Skeletal muscle cell (primary cell): ENCODE measurements at places on chromosomes 5 and 9.

GRCh38 chr9:127898433-127899127 is 823 bp downstream of the ST6GALNAC6 start:
- peak; percentile 77 for DNase-seq

DNA sequence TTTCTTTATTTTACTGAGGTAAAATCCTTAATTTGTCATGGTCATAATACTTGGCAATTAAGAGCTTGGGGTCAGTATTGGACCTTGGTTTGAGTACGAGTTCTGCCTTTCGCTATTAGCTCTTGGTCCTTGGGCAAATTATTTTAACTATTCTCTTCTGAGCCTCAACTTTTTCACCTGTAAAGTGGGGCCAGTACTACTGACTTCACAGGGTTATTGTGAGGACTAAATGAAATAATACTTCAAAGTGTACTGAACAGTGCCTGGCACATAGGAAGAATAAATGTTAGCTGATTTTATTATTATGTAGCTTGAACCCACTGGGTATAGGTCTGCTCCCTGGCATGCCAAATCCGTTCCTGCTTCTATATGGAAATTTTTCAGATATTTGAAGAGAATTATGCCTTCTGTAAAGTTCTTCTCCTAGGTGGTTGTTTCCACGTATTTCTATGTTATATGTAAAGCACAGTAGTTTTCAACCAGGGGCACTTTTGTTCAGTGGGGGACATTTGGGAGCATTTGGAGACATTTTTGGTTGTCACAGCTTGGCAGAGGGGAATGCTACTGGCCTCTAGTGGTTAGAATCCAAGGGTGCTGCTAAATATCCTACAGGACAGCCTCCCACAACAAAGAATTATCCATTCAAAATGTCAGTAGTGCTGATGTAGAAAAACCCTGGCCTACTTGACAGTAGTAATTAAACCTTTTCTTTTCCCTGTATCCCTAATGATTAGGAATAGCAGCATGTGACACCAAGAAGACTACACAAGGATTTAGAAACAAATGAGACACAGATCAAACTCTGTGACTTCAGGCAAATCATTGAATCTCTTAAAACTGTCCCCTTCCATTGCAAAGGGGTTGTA is 4.5 kb downstream of the RCL1 start:
- DNase-seq = no peak

DNA sequence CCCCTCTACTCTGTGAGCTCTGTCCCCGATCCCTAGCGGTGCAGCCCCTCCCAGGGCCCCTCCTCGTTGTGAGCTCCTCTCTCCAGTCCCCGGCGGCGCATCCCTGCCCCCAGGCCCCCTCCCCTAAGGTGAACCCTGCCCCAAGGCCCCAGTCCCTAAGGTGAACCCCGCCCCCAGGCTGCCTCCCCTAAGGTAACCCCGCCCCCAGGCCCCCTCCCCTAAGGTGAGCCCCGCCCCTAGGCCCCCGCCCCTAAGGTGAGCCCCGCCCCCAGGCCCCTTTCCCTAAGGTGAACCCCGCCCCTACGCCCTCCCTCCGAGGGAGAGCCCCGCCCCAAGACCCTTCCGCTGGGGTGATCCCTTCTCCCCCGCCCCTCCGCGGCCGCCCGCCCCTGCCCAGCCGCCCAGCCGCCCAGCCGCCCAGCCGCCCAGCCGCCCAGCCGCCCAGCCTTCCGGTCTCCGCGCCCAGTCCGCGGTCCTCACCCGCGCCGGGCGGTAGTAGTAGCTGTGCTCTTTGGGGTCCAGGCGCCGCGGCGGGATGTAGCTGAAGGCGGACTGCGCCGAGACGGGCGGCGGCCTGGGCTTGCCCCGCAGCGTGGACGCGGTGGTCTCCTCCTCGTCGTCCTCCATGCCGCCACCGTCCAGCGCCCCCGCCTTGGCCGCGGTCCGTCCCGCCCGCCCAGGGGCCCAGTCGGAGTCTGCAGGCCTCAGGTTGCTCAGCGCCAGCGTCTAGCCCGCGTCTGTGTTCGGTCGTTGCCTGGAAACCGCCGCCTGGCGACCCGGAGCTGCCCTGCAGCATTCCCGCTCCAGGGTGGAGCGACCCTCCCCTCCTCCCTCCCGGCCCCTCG is at the start of gene CFAP90:
Gene CFAP90, minus strand, starts transcription at position 739 of the 845 bp plus-strand sequence. Its CDS starts 112 bp downstream, at position 627.
- DNase-seq = no peak

DNA sequence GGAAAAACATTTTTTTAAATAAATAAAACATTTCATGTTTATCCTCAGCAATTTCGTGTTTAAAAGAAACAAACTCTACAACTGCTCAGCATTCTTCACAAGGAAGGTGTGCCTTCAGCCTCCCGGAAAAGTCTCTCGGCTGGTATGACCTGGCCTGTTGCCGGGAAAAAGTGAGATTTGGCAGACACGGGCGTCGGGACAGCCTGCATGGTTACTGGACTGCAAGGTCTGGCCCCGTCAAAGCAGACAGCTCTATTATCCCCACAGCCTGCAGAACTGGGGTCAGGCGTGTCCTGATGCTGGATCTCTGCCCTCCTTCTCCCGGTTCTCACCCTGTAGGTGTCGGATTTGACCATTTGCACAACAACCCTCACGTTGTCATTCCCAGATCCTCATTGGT is 120.3 kb upstream of the SPATA31C2 start:
- no peak for DNase-seq

DNA sequence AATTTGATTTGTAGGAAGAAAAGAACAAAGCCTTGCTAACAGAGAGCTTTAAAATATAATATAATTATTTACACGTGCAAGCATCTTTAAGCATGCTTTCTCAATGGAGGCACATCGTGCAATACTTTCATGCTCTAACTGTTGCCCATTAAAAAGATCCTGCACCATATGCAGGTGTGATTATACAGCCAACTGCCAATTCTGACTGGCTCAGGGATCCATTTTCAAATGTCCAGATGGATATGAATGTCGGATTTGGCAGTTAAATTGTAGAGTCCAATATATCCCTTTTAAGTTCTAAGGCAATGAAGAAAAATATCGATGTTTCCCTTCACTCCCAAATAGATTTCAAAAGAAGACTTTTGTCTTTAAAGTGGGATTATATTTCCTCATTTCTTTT is 416.4 kb upstream of the CD180 start:
- DNase-seq = no peak

- no peak for DNase-seq
Measured at GRCh38 chr5:152185547-152186245, 219.4 kb downstream of the NMUR2 start.

GRCh38 chr5:14464671-14465070 is 116.9 kb upstream of the OTULINL start:
- no peak for DNase-seq

GRCh38 chr5:100676817-100677631 is 141.8 kb downstream of the FAM174A start:
- no peak for DNase-seq

GRCh38 chr9:114000671-114001409 is 77.3 kb downstream of the AMBP start:
- DNase-seq = no peak

DNA sequence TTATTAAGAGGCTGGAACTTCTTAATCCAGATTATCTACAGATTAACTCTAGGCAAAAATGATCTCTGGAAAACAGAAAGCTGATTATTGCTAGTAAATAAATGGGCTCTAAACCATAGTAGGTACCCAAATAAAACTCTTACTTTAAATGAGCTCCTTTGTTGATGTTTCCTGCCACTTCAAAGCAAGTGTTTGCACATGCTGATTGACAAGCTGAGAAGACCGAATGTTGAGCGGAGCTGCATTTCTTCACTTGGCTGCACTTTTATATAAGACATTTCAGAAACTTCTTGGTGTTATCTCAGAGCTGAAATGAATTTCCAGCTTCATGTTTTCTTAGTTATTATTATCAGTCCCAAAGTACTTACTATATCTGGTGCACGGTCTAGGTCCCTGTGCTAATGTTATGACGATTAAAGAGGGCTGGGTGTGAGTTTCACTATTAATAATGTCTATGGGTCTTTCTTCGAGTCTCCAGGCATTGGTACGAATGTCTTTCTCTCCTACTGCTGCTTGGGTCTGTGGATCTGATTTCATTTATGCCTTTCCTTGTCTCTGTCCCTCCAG is 58.6 kb upstream of the CTXN3 start:
- DNase-seq = no peak

- DNase-seq = no peak
Measured at GRCh38 chr5:158606233-158606632, 493.5 kb downstream of the EBF1 start.

GRCh38 chr5:116581910-116582309 is 7.3 kb upstream of the SEMA6A start:
- no peak for DNase-seq

GRCh38 chr5:16229357-16229940 is 49.9 kb upstream of the MARCHF11 start:
- no peak for DNase-seq

DNA sequence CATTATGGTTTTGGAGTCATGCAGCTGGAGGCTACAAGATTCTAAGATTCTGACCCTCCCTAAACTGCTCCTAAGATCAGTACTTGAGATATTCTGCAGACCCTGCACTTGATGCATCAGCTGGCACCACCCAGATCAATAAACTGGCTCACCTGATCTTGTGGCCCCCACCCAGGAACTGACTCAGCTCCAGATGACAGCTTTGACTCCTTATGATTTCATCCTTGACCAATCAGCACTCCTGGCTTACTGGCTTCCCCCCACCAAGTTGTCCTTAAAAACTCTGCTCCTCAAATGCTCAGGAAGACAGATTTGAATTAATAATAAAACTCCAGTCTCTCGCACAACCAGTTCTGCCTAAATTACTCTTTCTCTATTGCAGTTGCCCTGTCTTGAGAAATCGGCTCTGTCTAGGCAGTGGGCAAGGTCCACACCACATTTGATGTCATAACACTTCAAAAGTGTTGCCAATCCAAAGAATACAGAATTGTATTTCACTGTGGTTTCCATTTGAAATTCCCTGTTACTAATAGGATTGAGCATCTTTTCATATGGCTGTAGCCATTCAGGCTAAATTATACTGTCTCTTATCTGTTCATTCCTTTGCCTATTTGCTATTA is 14.8 kb upstream of the SLC30A5 start:
- no peak for DNase-seq

DNA sequence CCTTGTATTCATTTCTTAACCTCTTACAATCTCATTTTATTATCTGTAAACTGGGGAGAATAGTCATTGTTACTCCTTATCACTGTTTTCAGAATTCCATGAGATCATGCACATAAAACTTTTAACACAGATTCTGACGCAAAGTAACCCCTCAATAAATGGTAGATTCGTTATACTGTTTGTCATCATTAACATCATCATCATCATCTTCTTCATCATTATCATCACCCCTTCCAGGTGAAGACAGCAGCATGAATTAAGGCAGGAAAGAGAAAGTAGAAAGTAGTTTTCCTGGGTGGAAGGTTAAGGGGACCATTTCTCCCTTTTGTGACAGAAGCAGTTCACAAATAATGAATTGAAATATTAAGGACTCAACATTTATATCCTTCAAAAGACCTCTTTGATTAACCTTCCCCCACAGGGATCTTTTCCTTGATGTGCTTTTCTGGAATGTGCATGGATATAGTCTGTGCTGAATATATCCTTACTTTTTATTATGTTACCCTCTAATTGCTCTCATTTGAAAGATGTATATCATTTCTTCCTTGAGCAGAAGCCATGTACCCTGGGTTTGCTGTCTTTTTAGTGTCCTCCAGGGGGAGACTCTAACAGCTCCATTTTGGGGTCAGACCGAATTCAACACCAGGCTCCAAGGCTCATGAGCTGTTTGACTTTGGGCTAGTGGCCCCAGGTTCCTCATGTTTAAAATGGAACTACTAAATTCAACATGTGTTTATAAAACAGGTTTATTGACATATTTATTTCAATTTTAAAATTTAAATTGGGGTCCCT is 1029.9 kb upstream of the WWC1 start:
- no peak for DNase-seq

DNA sequence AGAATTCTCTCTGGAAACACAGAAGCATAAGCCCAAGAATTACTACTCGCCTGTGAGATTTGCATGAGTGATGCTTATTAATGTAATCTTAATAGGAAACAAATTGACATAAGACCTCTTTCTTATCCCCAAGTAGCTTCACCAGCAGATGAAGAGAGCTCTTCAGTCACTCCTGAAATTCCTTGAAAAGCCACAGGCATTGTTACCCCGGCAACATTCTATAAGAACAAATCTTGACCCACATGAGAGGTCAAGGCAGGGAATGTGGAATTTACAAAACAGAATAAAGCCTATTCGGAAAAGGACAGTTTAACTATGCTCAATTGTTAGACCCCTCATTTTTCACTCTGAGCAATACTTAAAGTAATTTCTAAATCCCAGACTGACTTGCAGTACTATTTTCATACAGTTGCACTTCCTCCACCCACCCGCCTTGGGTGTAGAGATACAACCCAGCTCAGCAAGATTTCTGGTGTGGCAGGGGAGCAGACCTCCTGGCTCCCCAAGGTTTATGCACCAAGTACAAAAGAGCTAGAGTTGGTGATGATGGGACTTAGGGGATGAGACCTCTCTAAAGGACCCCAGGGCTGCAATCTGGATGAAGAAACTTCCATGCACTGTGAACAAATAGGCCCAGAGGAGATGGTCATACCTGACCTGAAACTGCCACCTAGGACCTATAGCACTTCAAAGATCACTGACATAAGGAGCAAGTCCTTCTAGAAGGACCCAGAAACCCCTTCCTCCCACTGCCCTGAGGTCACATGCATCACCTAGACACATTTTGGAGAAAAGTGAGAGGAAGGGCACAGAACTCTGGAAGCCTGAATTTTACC is 242.1 kb downstream of the ZNF608 start:
- no peak for DNase-seq

DNA sequence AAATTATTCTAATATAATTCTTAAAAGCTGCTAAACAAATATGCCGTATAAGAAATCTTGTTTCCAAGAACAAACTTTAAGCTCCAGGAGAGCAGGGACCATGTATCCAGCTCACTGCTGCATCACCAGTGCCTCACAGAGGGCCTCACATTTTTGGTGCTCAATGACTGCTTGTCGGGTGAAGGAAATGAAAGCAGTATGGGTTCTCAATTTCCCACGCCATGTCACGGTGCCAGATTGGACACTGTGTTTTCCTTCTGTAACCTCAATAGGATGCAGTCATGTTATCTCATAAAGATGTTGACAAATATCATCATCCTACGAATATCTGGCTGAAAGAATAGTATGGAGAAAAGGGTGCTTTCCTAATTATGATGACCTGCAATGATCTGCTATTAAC is 64.7 kb downstream of the POU5F2 start:
- DNase-seq = no peak

DNA sequence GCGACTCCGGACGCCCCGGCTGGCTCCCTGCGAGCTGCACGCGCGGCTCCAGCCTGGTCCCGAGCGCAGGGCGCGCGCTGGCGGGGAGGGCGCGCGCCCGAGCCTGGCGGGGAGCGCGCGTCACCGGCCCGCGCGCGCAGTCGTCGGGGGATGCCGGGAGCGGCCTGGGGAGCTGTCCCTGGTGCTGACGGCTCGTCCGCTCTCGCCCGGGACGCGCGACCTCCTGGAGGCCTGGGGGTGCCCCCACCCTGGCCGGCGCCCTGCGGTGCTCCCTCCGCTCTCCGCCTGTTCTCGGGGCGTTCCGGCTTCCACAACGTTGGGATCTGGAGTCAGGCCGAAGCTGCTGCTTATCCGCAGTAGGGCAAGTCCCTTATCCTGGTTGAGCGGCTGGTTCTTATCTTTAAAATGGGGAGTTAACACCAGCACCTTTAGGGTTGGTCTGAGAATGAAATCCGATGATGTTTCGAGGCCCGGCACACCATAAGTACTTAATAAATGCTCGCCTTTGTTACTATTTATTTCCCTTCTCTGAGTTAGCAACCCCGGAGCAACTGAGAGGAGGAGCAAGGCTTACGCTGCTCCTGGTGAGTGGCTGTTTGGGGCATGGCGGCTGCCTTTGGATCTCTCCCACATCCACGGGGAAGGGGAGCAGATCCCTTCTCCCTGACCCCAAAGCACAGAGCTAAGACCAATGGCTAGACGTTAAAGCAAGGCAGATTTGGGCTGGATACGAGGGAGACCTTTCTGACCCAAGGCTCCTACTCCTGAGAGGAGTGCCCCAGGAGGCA is at the start of gene FAM163B:
Gene FAM163B, minus strand, starts transcription at position 79 of the 788 bp plus-strand sequence. CDS start 29,166 bp downstream, outside the sequence.
- DNase-seq = peak; percentile 5
